ENCODE measurements at places on chromosomes 16 and 17.

GRCh38 chr16:30882429-30883310 is 11.2 kb downstream of the BCL7C start:
- no peak for DNase-seq

- DNase-seq = no peak
These were observed 85.4 kb upstream of the CLEC18A start for GRCh38 chr16:69865701-69866100.

- DNase-seq = no peak
These were observed 1.8 kb upstream of the APRT start for GRCh38 chr16:88813269-88814143.

- DNase-seq = no peak
These were observed 17.4 kb downstream of the ZNF423 start for GRCh38 chr16:49838441-49839016.

GRCh38 chr17:6456914-6457687 is 12.8 kb downstream of the PIMREG start:
- DNase-seq = no peak

GRCh38 chr17:9646546-9646885 is 1.2 kb downstream of the USP43 start:
- no peak for DNase-seq

DNA sequence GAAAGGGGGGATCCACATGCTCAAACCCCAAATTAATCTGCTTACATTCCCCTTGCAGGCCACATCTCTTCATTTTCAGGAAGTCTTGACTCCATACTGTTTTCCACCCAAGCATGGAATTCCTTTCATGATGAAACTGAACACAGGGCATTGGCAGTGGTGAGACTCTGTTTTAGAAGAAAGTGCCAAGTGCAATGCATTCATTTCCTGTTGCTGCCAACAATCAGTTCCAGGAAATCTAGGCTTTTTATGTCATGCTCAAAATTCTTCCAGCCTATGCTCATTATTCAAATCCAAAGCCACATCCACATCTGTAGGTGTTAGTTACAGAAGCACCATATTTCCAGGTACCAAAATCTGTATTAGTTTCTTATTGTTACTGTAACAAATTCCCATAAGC is 4.1 kb downstream of the CCL2 start:
- DNase-seq = no peak

GRCh38 chr17:28554565-28554964 is 2.1 kb upstream of the UNC119 start:
- no peak for DNase-seq

GRCh38 chr16:52469091-52469490 is 77.9 kb downstream of the TOX3 start:
- DNase-seq = no peak

GRCh38 chr17:16352667-16353316 is 477 bp downstream of the CENPV start:
- DNase-seq = peak; percentile 38

GRCh38 chr16:3701531-3701930 is 15.8 kb downstream of the TRAP1 start:
- no peak for DNase-seq

DNA sequence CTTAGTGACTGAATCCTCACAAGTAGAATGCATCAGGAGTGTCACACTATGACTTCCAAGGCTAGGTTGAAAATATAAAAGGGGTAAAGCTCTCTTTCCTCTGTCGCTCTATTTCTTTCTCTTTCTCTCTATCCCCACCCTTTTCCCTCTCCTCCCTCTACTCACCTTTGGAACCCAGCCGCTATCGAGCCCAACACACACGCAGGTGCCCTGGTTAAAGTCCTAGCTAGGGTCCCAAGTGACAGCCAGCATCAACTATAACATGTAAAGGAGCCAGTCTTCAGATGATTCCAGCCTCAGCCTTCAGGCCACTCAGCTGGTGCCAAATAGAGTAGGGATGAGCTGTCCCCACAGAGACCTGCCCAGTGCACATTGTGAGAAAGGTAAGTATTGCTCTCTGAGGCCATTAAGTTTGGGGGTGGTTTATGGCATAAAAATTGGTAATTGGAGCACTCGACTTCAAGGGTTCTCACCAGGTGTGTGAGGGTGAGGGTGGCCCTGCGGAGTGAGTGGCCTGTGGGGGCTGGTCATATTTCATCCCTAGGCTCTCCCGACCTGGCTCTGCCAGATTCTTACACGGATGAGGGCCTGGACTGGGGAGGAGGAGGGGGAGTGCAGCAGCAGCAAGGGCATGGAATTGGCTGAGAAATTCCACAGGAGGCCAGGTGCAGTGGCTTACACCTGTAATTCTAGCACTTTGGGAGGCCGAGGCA is 14.9 kb upstream of the C16orf54 start:
- no peak for DNase-seq

GRCh38 chr16:78896280-78896679 is 704.3 kb downstream of the MAF start:
- DNase-seq = no peak

DNA sequence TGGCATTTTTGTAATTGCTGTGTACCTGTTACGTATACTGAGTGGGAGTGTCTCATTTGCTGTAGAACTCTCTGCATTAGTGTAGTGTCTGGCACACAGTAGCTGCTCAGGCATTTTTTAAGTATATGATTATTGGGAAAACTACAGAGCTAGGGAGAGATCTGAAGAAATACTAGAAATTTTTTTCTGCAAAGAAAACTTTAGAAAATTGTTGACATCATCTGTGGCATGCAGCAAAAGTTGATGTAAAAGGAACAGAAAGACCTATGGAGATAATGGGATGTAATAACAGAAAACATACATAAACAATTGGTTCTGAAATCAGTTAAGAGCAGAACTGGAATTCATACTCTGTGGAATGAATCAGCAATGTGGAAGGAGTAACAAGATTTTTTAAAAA is 11.6 kb downstream of the CLTC start:
- no peak for DNase-seq

DNA sequence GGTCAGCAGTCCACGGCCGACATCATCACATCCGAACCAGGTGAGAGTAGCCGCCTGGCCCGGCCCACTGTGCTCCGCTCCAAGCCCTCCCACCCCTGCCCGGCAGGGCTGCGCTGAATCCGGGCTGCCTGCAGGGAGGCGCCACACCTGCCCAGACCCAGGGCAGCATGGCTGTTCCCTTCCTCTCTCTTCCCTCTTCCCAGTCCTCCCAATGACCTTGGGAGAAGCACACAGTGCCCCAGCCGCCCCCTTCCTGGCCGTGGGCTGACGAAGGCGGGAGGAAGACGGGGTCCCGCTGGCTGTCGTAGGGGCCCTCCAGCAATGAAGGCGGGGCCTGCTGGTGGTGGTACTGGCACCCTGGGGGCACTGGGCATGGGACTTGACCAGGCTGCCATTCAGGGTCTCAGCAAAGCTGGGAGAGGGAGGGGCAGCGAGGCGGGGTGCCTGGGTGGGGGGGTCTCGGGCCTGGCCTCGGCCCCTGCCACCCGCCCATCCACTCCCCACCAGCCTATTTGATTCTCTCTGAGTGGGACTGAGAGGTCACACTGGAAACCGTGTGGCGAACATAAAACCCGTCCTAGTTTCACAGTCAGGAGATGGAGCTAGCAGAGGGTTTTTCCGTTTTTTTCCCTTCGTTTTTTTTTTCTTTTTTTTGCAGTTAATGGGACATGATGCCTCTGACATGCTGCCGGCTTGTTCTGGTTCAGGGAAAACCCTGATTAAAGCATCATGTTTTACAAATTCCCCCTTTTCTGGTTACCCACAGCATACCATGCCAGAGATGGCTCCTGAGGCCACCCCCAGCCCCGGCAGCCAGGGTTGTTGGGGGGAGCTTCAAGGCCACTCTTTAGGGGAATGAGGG is 50.6 kb downstream of the BAHCC1 start:
- no peak for DNase-seq

DNA sequence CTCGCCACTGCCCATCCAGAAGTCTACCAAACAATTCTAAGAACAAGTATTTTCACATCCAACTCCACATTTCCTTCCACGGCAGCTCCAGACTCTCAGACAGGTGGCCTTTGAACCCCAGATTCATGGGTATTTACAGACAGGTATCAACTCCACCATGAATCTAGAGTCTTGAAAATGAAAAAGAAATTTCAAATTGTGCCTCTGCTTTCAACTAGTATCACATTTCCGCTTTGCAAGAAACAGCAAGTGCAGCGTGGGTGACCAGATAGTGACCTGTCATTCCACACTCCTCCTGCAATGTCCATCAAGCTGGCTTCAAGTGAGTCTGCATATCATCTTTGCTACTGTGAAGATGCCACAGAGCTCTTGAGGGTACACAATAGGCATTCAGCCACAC is 232.4 kb upstream of the RPL38 start:
- DNase-seq = no peak

- DNase-seq = peak; percentile 38
These were observed 26.5 kb upstream of the NF1 start for GRCh38 chr17:31068291-31068690.

GRCh38 chr17:63335831-63336230 is 110.3 kb downstream of the CYB561 start:
- no peak for DNase-seq

GRCh38 chr16:59634004-59634579 is 900.0 kb upstream of the GOT2 start:
- DNase-seq = no peak

GRCh38 chr17:48378238-48378637 is 51.8 kb downstream of the SKAP1 start:
- DNase-seq = no peak

GRCh38 chr16:48907906-48908634 is 298.1 kb upstream of the N4BP1 start:
- DNase-seq = no peak

GRCh38 chr17:65925606-65926307 is 266.2 kb downstream of the CEP112 start:
- no peak for DNase-seq

GRCh38 chr17:39635614-39636176 is 1.2 kb upstream of the STARD3 start:
- no peak for DNase-seq

- no peak for DNase-seq
These were observed 1.5 kb upstream of the SYT17 start for GRCh38 chr16:19166500-19166899.

- no peak for DNase-seq
These were observed 1.2 kb upstream of the SLC13A5 start for GRCh38 chr17:6714315-6714874.

DNA sequence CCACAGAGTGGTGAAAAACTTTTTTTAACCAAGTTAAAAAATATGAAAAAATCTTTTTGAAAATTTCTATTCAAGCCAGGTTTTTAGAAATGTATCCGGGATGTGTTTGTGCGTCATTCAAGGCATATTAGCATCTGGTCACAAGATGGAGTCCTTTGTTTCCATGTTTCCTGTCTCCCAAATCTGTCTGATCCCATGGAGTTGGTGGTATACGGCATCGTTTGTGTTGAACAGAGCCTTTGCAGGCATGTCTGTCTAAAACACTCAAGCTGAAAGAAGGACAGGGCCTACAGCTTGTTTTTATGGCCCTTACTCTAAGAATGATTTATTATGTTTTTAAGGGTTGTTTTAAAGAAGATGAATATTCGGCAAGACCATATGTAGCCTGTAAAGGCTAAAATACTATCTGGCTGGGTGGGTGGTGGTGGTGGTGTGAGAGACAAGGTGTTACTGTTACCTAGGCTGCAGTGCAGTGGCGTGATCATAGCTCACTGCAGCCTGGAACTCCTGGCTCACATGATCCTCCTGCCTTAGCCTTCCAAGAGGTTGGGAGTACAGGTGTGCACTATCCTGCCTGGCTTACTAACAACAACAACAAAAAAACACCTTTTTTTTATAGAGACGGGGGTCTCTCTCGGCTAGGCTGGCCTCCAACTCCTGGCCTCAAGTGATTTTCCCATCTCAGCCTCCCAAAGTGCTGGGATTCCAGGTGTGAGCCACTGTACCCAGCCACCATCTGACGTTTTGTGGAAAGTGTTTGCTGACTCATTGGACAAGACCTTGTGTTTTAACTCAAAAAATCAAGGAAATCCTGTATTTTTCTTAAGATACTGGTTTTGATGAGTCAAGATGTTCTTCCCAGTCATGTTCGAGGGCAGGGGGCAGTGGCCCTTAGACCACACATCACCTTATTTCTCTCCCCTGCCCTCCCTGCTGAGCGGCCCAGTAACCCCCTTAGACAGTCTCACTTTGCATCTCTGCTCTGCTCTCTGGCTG is 52.2 kb downstream of the NDE1 start:
- DNase-seq = no peak

DNA sequence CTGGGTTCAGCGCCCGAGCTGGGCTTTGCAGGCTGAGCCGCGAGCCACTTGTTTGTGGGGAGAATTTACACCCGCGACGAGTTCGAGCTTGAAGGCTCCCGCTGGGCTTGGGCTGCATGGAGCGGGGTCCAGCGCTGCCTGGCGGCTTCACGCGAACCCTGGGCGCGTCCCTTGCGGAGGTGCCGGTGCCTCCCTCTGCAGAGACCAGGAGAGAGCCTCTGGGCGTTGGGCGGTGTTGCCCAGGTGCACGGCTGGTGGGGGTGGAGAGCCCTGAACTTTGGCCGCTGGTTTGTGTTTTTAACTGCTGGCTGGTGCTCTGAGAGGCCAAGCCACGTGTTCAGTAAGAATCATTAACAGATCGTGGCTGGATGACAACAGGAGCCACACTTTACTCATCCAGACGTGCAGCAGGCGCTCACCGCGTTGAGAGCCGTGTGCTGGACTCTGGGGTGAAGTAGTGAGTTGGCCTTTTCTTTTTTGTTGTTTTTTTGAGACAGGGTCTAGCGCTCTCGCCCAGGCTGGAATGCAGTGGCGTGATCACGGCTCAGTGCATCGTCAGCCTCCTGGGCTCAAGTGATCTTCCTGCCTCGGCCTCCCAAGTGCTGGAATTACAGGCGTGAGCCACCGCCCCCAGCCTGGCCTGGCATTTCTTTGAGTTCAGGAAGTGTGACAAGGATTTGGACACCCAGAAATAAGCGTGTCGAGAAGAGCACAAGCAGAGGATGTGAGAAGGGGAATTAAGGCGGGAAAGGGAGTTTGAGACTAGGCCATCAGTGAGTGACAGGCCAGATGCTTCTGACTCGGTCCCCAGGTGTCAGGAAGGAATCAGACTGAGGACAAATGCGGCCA is 827 bp downstream of the CDK10 start:
- DNase-seq = no peak

DNA sequence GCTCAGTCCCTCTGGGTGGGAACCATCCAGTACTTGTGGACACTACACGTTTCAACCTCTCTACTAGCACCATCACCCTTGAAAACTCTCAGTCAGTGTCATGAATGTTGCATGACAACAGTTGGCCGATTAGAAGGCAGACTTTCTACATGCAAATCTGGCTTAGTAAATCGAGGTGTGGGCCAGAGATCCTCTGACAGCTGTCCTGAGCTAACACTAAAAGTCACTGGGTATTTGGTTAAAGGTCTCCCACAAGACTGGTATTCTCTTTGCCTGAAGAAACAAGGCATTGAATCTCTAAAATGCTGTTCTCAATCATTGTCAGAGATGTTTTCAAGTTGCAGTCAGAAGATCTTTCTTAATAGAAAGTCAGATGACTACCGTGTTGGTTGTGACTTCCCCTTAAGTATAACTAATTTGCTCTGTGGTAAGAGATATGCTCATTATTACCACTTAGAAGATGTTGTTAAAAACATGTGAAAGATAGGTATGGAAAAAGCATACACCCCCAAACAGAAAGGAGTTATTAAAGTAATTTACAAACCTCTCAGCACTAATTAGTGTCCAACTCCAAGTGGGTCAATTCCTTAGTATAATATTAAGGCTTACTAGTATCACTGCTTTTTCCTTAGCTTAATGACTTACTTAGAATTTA is 62.3 kb downstream of the WNT3 start:
- no peak for DNase-seq
